ENCODE measurements at places on chromosomes 2 and 18.
A peak's percentile ranks its signal among the peaks of the same experiment; 100 is the strongest.

GRCh38 chr2:170586571-170587095 lies 128.5 kb upstream of the SP5 start:
- no peak for DNase-seq

DNA sequence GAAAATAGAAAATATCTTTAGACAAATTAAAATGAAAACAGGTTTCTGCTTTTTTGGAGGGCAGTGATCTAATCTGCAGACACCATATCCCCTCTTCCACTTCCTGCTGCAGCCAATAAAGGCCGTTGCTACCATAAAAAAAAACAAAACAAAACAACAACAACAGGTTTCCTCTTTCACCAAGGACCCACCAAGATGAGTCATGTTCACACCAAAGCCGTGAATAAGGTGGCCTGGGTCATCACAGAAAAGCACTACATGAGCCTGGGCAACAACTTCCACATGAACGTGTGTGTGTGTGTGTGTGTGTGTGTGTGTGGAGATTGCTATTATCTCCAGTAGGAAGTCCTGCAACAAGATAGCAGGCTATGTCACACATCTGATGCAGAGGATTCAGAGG lies 24.8 kb upstream of the TFCP2L1 start:
- peak; percentile 9 for DNase-seq

DNA sequence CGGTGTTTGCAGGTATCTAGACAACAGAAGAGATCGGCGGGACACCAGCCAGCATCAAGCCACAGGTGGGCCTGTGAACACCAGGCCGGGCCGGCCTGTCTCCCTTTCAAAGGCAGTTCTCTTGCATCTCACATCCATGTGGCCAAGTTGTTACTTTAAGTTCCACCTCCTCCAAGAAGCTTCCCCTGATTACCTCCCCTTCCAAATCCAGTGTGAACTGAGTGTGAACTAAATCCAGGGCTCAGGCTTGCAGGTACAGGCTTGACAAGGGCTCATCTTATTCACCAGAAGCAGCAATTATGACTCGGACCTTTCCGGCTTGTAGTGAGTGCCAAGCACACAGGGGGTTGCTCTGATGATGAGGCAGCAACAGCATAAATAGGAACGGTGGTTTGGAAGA lies 3.9 kb downstream of the CRACDL start:
- no peak for DNase-seq

GRCh38 chr2:8433390-8433789 lies 248.5 kb upstream of the ID2 start:
- DNase-seq: no peak

DNA sequence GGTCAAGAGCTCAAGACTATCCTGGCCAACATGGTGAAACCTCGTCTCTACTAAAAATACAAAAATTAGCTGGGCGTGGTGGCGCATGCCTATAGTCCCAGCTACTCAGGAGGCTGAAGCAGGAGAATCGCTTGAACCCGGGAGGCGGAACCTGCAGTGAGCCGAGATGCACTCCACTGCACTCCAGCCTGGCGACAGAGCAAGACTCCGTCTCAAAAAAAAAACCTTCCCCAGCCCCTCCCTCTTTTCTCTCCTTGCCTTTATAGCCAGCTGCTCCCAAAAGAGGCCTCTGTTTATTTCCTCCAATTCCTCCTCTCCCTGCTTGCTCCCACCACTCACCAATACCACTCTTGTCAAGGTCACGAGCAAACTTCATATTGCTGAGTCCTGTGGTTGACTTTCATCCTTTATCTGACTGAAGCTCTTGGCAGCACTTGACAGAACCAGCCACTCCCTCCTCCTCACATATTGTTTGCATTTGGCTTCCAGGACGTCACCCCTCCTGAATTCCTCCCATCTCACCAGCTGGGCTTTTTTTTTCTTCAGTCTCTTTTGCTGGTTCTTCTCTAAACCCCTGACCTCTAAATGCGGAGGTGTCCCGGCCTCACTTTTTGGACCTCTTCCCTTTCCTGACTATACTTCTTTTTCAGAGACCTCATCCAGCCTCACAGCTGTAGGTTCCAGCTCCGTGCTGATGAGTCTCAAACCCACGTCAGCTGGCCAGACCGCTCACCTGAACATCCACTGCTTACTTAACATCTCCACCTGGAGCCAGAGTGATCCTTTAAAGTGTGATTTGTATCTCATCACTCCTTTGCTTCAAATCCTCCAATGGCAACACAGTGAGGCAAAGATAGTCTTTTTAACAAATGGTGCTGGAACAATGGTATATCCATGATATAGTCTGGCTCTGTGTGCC lies 84.6 kb upstream of the CAB39 start:
- no peak for DNase-seq

- no peak for DNase-seq
Measured at GRCh38 chr2:233764761-233765160, 4.7 kb downstream of the UGT1A1 start.

DNA sequence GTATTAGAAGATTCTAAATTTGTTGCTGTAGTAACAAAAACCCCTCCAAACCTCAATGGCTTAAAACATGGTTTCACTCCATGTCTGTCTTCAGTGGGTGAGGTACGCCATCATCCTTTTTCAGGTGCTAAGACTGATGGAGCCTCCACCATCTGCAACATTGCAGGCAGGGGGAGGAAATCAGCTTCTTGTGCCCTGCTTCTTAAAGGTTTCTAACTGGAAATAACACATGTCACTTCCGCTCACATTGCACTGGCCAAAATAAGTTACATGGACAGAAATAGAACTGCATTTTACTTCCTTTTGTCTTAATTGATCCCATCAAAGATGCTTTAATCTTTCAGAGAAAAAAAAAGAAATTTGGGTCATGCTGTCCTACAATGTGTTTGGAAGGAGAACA lies 94.1 kb downstream of the GALNT3 start:
- no peak for DNase-seq

DNA sequence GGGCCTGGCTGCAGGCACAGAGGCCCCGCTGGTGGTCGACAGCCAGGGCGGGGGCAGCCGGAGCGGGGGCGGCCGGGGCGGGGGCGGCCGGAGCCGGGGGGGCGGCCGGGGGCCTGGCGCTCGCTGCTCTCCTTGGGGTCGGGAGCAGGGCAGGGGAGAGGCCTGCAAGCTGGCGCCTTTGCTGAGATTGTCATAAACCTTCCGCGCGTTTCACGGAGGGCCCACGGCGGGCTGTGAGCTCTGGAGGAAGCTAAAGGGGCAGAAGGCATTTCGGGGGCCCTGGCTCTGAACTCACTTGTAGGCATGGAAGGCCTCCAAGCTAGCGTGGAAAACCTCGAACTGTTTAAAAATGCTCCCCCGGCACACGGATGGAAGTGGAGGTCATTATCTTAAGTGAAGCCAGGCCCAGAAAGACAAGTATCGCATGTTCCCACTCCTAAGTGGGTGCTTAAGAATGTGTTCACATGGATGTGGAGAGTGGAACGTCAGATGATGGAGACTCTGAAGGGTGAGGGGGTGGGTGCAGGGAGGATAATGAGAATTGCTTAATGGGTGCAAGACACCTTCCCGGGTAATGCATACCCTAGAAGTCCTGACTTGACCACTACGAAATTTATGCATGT lies 629 bp downstream of the PRELID3A start:
- DNase-seq: no peak

DNA sequence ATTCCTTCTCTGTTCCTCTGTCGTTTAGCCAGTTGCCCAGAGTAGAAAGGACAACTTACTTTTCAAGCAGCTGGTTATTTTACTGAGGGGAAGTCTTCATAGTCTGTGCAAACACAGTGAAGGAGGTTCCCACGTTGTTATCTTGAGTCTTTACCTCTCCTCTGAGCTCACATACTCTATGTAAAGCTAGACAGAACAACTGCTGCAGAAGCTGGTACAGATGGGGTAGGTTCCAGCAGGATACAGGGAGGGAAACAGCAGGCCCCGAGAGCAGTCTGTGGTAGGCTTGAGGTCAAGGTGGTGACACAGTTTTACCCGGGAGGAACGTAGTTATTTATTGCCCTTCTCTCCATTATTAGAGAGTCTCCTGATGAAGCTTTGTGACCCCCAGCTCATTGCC lies 93.4 kb upstream of the LDLRAD4 start:
- no peak for DNase-seq

- DNase-seq: no peak
Measured at GRCh38 chr2:167890739-167891138, 356.7 kb downstream of the STK39 start.

- DNase-seq: no peak
Measured at GRCh38 chr18:74921057-74921820, 287.7 kb downstream of the PTGR3 start.

- DNase-seq: no peak
Measured at GRCh38 chr2:237982039-237982725, 15.4 kb downstream of the UBE2F start.

DNA sequence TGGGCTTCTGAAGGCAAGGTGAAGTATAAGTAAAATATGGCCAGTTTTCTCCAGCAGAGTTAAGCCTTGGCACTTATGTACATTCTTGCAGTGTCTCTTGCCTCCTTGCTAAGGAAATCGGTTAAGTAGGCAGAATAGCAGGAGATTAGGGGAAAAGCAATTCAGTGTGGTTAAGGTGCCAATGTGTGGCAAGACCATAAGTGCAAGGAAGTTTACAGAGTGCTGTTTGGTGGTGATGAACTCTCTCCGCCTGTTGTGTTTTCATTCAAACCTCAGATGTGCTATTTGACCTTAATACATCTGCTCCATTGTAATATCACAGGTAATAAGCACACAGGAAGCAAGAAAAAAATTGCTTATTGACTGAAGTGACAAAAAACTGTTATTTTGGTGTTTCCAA lies 156.1 kb downstream of the MGAT5 start:
- no peak for DNase-seq

- no peak for DNase-seq
Measured at GRCh38 chr2:161662373-161662772, 38.2 kb downstream of the SLC4A10 start.

DNA sequence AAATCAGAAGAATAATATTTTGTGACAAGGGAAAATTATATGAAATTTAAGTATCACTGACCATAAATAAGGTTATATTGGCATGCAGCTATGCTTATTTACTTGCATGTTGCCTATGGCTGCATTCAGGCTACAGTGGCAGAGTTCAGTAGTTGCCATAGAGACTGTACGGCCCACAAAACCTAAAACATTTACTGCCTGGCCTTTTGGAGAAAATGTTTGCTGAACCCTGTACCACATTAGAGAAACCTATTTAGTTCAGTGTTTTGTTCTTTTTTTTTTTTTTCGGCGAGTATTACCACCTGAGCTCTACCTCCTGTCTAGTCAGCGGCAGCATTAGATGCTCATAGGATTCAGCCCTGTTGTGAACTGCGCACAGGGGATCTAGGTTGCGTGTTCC lies 163.7 kb downstream of the MCFD2 start:
- no peak for DNase-seq

DNA sequence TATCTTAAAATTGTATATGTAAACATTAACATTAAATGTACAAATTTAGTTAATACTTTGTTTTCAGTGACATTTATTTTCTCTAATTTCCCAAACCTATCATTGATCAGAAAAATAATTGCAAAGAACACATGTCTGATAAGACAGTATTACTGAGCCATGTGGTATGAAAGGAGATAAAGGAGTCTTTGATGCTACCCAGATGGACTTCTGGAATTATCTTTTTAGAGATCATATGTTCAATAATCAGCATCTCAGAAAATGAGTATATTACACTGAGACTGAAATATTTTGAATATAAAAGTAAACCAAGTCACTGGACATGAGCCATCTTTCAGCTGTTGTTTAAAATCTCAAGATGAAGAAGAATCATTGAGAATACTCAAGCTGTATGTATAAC lies 153.3 kb downstream of the PHLPP1 start:
- DNase-seq: no peak

- no peak for DNase-seq
Measured at GRCh38 chr18:11864471-11864870, 13.3 kb downstream of the CHMP1B start.

DNA sequence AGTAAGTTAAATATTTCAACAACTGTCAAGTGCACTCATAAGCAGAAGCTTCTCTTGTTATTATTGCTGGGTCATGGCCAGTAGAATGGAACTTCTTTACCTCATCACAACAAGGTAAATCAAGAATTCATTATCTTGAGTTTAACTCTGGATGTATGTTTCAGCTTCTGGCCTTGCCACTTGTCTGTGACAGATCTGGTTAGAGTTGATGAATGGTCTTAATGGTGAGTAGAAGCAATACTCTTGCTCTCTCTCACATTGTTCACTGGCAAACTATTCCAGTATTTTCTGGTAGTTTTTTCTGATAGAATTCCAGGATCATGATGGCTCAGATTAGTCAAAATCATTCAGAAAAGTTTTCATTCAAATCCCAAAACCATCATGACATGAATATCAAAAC lies 51.3 kb upstream of the NR4A2 start:
- DNase-seq: no peak

- DNase-seq: no peak
Measured at GRCh38 chr2:104043864-104044263, 810.1 kb upstream of the POU3F3 start.

DNA sequence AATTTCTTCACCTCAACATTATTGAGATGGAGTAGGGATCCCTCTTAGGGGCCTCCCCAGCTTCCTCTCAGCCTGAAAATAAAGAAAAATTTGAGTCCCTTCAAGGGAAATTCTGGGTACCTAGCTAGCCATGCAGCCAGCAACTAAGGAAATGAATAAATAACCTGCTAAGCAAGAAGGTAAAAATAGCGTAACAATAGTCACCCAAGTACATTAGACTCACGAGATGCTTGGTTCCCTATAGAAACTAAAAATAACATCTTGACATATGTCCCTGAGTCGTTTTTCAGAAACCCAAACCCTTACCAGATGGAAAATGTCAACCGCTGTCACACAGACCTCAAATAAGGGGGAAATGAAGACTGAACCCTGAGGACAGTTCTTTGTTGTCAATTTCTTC lies 51.9 kb downstream of the CACNB4 start:
- no peak for DNase-seq

DNA sequence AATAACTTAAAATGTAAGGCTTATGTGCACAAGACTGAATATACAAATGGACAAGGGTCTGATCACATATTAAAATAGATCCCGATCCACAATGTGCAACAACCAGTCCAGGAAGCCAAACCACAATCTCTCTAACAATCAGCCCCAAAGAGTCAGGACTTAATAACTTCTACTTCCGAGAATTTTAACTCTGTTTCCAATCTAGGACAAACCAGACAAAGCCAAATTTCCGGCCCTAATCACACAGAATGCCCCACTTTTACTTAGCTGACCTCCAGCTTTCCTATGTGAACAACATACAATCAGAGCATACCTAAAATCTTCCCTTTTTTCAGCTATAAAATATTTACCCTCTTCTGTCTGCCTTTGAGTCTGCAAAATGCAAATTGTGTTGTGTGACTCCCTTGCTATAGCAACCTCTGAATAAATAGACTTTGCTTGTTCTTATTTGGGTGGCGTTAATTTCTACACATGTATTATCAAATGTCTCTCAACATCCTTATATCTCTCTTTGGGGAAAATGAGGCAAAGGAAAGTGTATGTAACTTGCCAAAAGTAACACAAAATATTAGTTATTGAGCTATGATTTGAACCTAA lies 381.9 kb upstream of the MC4R start:
- DNase-seq: no peak

- no peak for DNase-seq
Measured at GRCh38 chr2:236643480-236643879, 73.9 kb downstream of the ACKR3 start.

Data from CD4-positive, alpha-beta T cell treated with Interleukin-4 for 1 hour (primary cell).